ENCODE measurements at places on chromosomes 2 and 18. TPM values are rescaled to one million over a fixed set of nuclear protein-coding genes. Genes with fewer than 3 reads are reported as not detected.

The B3GNT7 gene
- 0.78 TPM for total RNA-seq

The DAPL1 gene
- total RNA-seq: not detected

The VAMP5 gene
- total RNA-seq: 30.2 TPM

The PROKR1 gene
- 0.11 TPM for total RNA-seq

The CLHC1 gene
- 22.1 TPM for total RNA-seq

The CRYBA2 gene
- total RNA-seq: not detected
